ENCODE measurements at places on chromosomes 7 and 10.

- DNase-seq = no peak
Measured at GRCh38 chr10:14779001-14779651, 4.4 kb upstream of the FAM107B start.

GRCh38 chr10:74079028-74079935 lies 71.3 kb downstream of the AP3M1 start:
- DNase-seq = no peak

DNA sequence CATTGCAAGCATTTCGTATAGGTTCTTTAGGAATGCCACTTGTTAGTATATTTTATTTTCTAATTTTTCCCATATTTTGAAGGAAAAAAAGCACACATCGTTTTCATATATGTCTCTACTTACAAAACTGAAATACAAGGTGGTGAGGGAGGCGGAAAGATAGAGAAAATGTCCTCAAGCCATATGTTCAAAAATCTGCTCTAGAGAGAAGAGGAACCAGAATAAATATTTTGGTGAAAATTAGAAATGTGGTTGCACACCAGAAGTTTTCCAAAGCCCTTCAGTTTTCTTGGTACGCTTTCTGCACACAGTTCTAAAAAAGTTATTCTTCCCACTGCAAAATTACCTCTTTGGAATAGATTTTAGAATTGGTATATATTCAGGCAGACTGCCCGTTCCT lies 107.4 kb upstream of the RHOBTB1 start:
- DNase-seq = no peak

DNA sequence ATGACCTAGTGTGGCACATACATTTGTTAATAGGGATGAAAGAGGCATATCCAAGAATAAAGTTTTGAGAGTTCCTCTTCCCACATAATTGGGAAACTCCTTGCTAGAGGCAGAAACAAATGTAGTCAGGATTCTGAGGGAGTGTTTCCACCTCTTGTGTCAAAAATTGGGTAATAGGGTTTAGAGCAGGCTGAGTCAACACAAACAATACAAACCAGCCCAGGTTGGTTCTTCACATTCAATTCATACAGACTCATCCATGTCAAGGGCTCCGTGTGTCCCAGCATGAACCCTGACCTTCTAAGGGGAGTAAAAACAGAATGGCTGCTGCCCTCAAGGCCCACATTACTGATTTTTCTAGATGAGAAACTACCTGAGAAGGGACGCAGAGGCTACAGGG lies 75.3 kb downstream of the GLI3 start:
- DNase-seq = no peak

DNA sequence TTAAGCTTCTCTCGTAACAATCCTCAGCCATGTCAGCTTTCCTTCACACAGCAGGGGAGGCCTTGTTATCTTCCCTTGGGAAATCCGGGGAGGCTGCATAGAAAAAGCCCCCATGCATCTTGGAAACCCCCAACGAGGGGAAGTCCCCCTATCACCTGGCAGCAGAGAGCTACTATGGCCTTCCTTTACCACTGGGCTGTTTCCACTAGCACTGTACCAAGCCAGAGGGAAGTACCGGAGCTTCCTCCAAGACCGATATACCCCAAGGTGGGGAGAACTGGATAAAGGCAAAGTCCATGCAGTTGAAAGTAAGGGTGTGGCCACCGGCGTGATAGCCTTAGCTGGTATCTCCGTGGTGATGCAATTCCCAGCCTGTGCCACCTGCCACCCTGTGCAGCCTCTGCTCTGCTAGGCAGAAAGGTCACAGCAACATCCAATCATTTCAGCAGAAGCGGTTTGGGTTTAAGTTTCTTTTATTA lies 4.4 kb upstream of the CLIP2 start:
- DNase-seq = no peak

- no peak for DNase-seq
Measured at GRCh38 chr10:80371467-80371866, 14.9 kb downstream of the DYDC2 start.
